Umbilical cord (tissue), 2 donors: ENCODE measurements at places on chromosomes 6 and 20. TPM values are rescaled to one million over a fixed set of nuclear protein-coding genes. Genes with fewer than 3 reads are reported as not detected.
A peak's percentile ranks its signal among the peaks of the same experiment; 100 is the strongest.

The AVP gene
- not detected for total RNA-seq

DNA sequence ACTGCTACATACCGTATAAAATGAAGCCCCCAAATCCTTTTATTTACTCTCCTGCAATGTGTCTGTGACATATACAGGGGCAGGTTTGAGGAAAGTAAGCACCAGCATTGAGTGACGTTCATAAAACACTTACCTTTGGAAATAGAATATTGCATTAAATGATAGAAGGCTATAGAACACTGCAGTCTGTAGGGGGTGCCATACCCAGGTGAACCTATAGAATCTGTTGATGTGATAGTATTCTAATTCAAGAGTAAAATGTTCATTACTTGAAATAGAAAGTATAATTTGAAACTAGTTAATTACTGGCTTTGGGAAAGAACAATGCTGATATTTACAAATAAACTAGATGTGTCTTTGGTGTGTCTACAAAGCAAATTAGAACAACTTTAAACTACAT, 47.0 kb upstream of the PRL start:
- no peak for DNase-seq

DNA sequence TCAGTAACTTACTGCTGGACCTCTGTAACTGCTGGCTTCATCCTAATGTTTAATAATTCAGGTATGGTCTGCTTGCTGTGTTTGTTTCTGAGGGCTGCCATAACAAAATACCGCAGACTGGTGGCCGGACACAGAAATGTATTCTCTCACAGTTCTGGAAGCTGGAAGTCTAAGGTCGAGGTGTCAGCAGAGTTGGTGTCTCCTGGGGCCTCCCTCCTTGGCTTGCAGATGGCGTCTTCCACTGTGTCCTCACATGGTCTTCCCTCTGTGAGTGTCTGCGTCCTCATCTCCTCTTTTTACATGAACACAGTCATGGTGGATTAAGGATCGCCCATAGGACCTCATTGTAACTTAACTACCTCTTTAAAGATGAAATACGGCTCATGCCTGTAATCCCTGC, 389.7 kb upstream of the JARID2 start:
- no peak for DNase-seq

The BEND6 gene
- total RNA-seq: 21.7 TPM

DNA sequence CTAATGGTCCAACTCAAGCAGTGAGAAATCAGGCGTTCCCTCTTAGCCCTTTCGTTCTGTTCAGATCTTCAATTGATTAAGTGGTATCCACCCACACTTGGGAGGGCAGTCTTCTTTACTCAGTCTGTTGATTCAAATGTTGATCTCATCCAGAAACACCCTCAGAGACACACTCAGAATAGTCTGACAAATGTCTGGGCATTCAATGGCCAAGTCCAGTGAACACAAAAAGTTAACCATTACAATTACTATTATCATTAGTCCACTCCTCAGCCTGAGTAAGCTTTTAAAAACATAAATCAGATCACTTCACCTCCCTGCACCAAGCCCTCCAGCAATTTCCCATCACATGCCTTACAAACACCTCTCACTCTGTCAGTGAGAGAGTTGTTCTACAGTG, 423.2 kb downstream of the RFPL4B start:
- no peak for DNase-seq

GRCh38 chr6:109820706-109821350, 129.7 kb downstream of the FIG4 start:
- DNase-seq: no peak

GRCh38 chr6:169847141-169847674, 95.8 kb downstream of the ERMARD start:
- DNase-seq: no peak

The BIRC7 gene
- total RNA-seq: 2.9 TPM

DNA sequence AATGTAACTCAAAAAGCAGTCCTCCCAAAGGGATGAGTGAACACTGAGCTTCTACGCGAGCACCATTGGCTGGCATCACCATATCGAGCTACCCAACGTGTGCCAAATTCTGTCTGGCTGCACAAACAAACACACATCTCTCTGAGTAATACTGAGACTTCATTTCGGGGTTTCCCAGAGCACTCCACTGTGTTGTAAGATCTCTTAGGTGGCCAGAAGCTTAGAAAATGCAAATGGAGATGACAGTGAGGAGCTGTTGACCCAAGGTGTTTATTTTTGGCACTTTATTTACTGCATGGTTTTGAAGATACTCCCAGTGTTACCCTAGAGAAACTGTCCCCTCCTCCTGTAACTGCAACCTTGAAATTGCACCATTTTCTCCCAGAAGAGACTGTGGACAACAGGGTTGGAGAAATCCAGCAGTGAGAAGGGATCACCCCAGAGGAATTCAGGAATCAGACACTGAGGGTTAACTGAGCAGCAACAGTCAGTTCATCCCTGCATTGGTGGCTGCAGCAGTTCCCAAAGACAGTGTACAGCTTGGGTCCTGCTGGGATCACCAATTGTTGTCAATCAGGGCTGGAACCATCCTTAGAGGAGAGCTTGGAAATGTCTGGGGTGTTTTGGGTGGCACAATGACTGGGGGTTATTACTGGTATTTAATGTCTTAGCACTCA, 1.0 kb upstream of the RIPOR2 start:
- DNase-seq: no peak

The TRMT6 gene
- total RNA-seq: 11.6 TPM

- no peak for DNase-seq
Measured at GRCh38 chr6:167129159-167129558, 6.3 kb downstream of the CCR6 start.

The PDYN gene
- 1.4 TPM for total RNA-seq

GRCh38 chr6:47111685-47112084, 69.6 kb upstream of the ADGRF1 start:
- no peak for DNase-seq

The SNX9 gene
- 46.2 TPM for total RNA-seq

- no peak for DNase-seq
Measured at GRCh38 chr6:34573567-34574183, 17.5 kb upstream of the SPDEF start.

GRCh38 chr6:130240232-130240631, 17.5 kb upstream of the SAMD3 start:
- DNase-seq: peak; percentile 84

The ZSCAN23 gene
- 6.5 TPM for total RNA-seq

- no peak for DNase-seq
Measured at GRCh38 chr20:63802469-63803240, 28.4 kb downstream of the ZBTB46 start.

DNA sequence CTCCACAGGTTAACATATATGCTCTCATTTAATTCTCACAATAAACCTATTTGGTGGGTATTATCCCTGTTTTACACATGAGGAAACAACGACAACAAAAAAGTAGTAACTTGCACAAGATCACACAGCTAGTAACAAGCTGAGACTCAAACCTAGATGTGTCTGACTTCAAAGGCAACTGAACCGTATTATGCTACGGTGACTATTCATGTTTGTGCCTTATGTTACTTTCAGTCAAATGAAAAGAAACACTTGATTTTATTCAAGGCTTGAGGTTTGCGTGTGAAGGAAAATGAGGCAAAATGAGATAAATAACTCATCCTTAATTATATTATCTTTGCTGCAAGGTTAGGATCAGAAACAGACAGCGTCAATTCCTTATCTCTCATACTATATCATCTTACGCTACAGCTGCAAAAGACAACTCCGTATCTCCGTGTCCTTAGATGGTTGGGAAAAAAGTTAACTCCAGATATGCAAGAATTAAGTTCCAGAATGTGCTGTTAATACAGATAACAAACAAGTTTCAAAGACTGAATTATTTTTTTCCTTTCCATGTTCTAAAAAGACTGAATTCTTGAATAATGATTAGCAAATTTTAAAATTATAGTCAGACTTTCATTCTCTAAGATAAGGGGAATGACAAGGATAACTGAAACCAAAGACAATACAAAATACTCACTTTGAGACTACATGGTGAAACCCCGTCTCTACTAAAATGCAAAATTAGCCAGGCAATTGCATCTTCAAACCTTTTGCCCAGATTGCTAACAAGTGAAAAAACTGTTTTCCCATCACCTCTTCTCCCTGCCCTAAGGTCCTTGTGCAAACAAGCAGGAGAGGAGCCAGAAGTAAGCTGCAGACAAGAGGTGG, 27.8 kb downstream of the STAU1 start:
- no peak for DNase-seq

GRCh38 chr20:50252701-50253100, 62.1 kb downstream of the CEBPB start:
- DNase-seq: no peak

The HMGCLL1 gene
- total RNA-seq: 10.6 TPM
